RPMI8226 (cell line): ENCODE measurements at places on chromosomes 1 and 21.
A peak's percentile ranks its signal among the peaks of the same experiment; 100 is the strongest.

DNA sequence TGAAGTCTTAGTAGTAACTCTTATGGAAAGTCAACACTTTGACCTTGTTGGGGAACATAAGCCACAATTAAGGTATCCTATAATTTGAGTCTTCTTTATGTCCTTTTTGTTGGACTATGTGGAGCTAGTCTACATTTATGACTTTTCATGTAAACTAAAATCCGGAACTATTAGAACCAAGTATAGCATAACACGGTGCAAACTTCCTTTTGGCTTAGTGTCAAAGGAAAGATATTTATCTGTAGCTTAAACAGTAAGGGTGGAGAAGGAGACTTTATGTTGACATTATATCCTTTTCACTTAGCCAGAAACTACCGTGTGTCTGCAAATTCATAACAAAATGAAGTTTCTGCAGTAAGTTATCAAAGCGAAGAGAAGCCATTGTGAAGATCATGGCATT is 7.3 kb downstream of the UAP1 start:
- DNase-seq = no peak

DNA sequence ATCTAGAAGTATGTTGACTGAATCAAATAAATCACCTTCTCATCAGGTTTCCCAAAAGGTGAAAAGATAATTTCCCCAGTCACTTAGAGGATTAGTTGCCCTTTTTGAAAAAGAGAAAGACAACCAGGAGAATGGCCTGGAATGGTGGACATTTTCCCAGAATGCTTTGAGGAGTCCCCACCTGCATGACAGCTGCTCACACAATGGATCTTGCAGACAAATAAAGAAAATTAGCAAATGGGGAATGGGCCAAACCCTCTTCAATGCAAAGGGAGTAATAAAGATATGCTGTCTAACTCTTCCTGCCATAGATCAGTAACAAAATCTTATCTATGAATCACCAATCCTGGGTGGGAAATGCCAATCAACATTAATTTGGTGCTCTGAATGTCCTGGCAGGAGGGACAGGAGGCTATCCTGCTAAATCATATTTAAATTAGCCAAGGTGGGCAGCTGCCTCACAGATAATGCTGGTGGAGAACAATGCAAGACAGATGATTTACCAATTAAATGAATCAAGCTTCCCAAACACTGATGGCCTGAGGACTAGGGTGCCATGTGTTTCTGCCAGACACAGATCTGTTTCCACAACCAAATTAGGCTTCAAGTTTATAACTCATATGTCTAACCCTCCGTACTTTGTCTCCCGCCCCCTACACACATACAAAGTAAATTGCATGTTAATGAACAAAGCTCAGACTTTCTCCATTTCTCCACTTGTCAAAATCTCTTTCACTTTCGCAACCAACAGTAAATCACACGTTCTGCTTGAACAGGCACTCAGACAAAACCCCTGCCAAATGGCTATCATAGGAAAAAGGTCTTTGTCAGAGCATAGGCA is 488.0 kb upstream of the PLXNA2 start:
- peak; percentile 11 for DNase-seq

GRCh38 chr1:21229246-21230000 is 52.7 kb upstream of the EIF4G3 start:
- DNase-seq = no peak

DNA sequence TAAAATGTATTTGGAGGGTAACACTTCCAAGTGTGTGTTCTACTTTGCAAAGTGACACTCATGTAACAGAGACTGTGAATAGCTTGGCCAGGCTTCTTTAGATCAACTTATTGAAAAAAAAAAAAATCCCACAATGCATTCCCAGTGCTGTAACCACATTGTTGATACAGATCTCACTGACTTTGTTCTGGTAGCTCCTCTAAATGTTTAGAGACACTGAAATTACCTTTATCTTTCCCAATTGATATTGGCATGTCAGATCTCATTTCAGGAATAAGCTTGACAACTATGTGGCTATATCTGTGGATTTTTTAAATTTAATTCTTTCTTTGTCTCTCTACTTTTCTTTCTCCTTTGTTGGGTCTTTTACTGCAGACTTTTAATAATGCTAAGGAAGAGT is 1018.9 kb upstream of the PRMT6 start:
- DNase-seq = no peak

GRCh38 chr1:187734427-187734826 is 905.7 kb downstream of the PLA2G4A start:
- peak; percentile 20 for DNase-seq

- no peak for DNase-seq
These were observed 6.7 kb upstream of the TIE1 start for GRCh38 chr1:43293896-43294760.

GRCh38 chr1:213538251-213538650 is 449.5 kb upstream of the PROX1 start:
- no peak for DNase-seq

DNA sequence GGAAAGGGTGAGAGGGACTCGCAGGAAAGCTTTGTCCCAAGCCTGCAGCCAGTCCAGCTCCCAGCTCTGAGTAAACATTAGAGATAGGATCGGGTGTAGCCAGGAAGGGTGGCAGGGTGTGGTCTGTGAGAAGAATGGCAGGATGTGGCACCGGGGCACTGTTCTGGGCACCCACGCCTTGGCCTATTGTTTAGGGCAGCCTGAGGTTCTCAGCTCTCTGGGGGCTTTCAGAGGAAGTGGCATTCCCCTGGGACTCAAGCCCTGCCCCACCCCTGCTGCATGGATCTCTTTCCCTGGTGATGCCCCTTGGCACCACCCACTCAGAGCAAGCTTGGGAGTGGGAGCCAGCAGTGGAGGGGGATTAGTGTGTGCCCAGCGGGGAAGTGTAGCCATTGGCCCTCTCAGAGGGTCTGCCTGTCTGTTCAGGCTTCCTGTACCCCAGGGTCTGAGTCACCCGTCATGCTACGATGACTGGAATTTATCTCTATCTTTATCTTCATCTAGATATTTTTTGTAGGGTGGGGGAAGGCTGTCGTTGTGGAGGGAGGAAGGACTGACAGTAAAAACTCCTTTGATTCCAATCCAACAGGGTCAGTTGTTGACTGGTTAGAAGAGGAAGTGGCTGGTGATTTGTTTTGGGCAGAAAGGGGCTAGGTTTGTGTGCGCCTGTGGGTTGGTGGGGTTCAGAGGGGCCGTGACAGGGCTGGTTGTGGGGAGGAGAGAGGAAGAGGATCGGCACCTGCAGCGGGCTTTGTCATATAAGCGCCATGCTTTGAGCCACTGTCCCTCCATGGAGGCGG is 31.6 kb downstream of the SOX13 start:
- DNase-seq = no peak

GRCh38 chr1:158942490-158942889 is 11.1 kb downstream of the PYHIN1 start:
- DNase-seq = no peak

DNA sequence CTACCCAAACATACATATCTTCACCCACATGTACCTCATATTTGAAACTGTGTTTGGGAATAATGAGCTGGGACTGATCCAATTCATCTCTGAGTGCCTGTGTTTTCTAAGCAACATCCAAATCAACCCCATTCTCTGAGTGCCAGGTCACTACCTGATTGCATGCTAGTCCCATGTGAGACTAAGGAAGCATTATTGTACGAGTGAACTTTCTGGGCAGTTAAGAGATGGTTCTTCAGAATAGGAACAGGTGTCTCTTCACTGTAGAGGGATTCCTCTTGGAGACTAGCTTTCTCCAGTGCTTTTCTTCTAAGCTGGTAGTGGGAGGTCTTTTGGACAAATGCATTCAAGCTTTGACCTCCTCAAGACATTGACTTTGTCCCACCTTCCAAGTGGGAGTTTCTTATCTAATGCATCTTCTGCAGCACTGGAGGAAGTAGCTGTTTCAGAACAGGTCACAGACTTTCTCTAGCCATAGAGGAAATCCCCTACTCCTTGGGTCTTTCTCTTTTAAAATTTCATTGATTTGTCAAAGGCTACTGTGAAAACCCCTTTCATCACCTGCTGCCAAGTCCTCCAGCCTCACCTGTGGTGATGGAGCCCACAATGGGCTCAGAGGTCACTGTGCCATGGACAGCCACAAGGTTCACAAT is 172.0 kb upstream of the KIAA0040 start:
- no peak for DNase-seq

DNA sequence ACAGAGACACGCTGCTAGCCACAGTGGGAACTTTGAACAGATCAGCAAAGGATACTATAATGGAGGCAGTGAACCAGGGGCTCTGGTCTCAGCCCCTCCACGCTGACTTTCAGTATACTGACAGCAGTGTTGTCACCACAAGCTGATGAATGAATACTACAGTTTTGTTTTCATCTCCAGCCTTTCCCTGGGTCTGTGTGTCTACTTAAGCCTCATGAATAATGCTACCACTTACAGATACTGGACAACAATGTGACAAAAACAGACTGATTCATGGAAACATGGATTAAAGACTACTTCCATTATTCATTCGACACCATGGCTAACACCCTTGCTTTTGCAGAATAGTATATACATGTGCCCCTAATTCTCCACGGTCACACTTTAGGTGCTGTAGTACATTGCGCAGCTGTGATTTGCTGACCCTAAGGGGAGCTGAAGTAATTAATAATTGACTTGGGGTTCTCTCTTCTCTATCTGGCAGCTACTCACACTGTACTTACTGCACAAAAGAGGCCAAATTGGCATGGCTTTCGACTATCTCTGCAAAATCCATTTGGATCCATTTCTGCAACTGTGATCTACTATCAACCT is 203.2 kb upstream of the LYPLAL1 start:
- DNase-seq = no peak

- DNase-seq = peak; percentile 9
These were observed 1.4 kb downstream of the CLCC1 start for GRCh38 chr1:108961752-108962486.

DNA sequence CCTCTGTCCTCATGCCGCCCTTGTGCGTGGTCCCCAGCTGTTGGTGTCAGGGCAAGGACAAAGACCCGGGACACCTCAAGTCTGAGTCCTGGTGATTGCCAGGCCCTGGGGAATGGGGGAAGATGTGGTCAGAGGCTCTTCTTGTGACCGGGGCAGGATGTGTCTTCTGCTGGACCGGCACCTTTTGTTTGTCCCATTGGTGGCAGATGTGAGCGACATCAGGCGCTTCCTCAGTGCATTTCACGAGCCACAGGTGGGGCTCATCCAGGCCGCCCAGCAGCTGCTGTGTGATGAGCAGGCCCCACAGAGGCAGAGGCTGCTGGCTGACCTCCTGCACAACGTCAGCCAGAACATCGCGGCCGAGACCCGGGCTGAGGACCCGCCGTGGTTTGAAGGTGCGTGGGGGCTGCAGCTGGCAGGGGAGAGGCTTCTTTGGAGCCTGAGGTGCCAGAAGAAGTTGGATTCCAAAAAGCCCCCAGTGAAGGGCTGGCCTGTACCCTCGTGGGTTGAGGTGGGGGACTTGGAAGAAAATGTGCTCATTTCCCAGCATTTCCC is 8.4 kb downstream of the DFFB start:
- DNase-seq = no peak

GRCh38 chr1:197695961-197696360 is 79.3 kb downstream of the DENND1B start:
- no peak for DNase-seq

GRCh38 chr21:41167348-41168342 is at the start of gene BACE2:
BACE2 (plus strand) TSS chr21:41168160; CDS start chr21:41168264, 104 bp downstream.
- DNase-seq = peak; percentile 90

- peak; percentile 92 for DNase-seq
These were observed 655 bp downstream of the USF1 start for GRCh38 chr1:161044908-161045735.

DNA sequence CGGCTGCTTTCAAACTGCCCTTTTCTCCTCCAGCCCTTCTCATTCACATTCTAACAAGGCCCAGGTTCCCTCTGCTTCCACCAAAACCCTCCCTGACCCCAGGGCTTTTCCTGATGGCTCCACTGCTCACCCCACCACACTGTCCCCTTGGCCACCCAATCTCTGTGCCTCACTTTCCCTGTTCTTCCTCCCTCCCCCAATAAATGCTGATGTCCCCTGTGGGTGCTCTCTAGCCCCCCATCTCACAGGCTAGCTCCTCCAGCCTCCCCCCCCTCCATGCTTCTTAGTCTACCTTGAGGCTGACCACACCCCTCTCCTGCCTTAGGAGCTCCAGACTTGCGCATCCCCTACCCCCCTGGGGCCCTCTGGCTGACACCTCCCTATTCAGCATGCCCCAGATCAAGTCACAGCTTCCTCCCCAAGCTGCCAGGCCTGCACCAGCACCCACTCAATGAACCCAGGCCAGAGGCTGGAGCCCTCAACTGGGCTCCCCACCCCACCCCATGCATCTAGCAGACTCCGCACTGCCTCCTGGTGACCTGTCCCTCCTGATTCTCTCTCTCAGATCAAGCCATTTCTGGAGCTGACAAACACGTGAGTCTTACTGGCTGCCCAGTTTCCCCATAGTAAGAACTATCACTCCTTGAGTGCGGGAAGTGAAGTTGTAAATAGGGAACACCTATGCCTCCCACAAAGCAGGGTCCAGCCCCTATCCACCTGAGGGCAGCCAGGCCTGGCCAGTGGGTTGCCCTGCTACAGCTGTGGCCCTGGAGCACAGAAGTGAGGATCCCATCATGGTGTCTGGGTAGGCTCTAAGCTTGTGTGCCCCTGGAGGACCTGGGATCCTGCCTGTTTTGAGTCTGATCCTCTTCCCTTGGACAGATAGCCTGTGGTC is 117.9 kb downstream of the DMRTB1 start:
- no peak for DNase-seq

DNA sequence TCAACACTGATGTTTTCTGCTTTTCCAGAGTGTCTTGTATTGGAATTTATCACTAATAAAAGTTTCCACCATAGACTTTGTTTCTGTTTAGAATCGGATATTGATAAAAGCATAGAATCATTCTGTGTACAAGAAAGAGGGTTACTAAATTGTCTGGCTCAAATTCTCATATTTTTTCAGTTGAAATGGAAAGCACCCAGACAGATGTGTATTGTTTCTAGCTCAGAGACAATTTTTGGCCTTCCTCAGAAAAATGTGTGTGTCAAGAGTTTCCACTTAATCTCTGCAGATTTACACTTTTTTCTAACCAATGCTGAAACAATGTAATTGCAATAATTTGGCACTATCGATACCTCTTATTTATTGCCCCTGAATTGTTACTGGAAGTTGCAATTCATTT is 20.2 kb downstream of the LHX9 start:
- DNase-seq = no peak

DNA sequence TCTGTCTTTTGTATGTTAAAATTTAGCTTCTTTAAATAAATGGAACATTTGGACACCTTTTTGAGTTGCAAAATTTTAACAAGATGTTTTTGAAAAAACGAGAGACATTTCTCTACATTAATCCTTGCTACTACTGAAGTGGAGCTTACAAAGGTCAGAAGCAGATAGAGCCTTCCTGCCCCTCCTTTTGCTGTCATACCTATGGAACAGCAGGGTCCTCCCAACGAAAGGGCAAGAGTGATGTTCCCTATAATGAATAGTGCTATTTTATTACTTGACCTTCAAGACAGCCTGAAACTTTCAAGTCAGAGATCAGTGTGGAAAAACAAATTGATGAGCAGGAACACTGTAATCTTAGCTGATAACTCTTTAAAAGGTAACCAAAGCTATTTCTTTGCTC is 1538.9 kb downstream of the PLA2G4A start:
- DNase-seq = no peak
